GM13977 (cell line): ENCODE measurements at places on chromosomes 13 and 19.

DNA sequence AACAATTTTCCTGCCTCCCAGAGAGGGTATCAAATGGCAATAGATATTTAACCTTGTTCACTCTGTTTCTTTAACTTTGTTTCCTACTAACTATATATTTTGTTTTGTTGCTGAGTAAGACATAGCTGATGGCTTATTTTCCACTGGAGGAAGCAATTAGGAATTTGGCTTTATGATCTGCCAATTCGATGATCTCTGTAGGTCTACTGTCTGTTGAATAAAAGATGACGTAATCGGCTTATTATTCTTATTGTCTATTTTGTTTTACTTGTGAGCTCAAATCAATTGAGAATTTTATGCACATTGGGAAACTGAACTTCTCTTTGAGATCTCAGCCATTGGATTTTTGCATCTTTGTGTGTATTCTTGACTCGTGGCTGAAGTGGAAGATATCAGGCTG is 862.6 kb downstream of the EFNB2 start:
- DNase-seq: no peak

DNA sequence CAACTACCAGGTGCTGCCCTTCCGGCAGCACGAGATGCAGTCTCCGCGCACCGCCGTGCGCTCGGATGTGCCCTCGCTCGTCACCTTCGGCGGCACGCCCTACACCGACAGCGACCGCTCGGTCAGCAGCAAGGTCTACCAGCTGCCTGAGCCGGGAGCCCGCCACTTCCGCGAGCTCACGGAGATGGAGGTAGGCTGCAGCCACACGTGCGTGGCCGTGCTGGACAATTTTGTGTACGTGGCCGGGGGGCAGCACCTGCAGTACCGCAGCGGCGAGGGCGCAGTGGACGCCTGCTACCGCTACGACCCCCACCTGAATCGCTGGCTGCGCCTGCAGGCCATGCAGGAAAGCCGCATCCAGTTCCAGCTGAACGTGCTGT is 15.2 kb upstream of the CRTC1 start:
- no peak for DNase-seq

DNA sequence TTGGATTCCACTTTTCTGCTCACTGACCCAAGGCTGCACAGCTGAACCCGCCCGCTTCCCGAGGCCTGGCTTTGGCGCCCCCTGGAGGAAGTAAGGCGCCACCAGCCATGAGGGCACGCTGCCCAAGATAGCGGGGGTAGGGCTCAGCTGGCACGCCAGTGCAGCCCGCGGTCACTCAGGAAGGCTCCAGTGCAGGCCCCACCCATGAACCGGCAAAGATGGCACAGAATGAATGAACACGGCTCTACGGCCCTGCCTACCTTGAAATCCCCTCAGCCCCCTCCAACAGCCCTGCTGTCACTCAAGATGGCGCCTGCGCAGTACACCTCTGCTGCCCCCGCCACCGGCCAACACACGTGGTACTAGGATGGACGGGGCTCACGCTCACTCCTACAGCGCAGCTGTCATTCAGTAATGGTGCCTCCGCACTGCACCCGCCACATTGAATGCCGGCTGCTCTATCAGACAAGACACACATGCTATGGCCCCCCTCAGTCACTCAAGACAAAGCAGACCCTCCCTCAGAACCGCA is 3.0 kb downstream of the PEG3 start:
- no peak for DNase-seq

DNA sequence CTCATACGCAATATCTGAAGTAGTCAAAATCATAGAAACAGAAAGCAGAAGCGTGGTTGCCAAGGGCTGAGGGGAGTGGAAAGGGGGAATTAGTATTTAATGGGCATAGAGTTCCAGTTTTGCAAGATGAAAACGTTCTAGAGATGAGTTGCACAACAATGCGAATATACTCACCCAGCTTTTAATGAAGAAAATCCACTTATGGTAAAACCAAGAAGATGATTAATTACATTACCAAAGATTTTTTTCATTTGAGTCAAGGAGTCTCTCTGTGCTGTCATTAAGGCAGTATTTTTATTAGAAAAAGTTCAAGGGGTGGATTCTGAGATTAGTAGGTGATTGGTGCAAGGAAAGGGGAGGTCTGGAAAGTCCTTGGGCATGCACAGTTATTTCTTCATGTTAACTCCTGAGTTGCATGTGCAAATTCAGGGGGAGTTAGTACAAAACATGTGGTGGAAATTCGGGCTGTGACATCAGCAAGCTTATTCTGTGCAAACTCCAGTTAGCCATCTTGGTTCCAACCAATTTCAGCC is 6.9 kb upstream of the CBY2 start:
- no peak for DNase-seq

DNA sequence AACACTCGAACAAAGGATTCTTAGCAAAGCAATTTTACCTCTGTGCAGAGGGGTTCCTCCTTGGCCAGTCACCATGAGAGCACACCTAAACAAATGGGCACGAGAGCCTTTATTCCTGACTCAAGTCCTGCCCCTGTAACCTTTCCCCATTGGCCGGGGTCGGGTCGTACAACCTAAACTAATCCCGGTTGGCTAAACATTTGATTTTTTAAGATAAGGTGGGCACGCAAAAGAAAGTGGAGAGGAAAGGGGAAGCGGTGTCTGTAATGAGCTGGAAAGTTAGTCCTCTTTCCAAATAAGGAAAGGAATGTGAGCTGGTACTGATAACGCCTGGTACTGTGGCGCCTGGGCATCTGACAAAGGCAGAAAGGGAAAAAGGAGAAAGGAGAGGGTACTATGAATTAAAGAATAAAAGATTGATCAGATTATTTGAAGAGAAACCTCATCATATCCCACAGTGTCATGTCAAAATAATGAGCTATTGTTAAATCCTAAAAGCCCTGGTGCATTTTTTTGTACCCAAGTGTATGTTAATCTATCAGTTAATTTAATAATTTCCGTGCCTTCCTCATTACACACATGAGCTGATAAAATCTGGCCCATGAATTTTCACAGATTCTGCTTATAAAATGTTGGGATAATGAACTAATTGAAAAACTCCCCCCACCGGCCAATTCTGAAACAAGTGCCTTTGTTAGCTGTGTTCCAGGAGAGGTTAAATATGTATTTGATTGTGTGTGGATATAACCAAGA is 335.7 kb downstream of the RFC3 start:
- DNase-seq: no peak

DNA sequence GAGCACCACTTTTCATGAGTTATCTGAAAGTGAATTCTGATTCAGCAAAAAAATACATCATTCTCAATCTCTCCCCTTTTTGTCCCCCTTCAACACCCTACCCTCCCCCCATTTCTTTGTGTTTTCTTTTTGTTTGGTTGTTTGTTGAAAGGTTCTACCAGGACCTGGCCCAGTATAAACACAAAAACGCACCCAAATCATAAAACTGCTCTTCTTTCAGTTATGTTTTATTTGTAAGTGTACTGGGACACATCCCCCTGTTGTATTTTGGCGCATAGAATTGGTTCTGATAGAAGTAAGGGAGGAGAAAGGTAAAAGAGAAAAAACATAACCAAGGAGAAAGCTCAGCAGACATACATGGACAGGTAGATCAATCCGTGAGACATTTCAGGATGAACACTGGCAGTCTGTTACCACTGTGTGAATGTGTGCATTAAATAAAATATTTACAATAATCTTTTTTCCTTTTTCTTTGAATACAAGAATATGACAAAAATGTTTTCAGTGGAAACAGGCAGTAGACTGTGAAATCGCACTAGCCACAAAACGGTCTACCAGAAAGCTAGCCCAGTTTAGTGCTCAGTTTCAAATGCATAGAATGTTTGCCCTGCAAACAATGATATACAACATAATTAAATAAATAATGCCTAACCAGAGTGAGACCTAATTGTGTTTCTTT is 4.2 kb downstream of the POU4F1 start:
- DNase-seq: no peak

DNA sequence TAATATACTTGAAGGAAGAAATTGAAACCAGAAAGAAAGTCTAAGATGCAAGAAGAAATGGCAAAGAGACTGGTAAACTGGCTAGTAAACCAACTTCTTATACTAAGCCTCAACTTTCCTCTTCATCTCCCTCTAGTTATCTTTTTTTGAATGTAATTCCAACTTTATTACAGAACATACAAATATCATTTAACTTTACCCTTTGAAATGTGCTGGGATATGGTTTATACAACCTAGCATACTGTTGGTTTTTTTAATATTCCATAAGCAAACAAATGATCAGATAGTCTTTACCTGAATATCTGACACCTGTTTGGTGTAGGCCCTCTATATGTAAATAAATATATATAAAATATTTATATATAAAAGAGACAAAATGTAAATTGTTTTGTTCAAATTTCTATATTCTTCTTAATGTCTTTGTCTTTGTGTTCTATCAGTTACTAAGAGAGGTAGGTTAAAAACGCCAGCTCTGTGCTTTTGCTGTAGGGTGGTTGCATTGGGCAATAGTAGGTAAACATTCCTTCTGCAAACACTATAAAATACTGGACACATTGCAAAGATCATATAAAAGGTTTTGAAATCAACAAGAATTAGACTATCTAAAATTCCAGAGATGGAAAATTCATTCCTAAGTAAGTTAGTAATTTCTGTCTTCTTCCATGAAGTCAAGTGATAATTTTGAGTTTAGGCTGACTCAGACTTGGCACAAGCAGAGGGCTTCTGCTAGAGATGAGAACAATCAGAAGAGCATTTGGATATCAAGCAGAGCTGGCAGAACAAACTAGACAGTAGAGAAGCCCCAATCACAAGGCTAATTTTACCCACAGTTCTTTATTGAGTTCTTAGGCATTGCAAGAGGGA is 383.3 kb downstream of the RFC3 start:
- DNase-seq: no peak

DNA sequence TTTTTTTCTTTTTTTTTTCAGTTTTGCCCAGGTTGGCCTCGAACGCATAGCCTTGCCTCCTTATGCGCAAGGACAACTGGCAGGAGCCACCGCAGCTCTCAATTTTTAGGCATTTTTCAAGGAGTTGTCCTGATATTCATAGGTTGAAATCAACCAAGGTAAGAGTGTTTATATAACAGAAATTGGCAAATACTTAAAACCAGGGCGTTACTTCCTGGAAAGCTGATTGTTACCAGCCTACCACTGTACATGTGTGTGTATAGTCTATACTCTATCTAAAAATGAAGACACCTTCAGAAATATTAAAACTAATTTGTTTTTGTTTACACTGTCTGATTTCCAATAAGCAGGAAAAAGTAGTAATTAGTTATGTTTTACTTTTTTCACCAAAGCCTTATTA is 39.2 kb downstream of the GPC6 start:
- DNase-seq: no peak

DNA sequence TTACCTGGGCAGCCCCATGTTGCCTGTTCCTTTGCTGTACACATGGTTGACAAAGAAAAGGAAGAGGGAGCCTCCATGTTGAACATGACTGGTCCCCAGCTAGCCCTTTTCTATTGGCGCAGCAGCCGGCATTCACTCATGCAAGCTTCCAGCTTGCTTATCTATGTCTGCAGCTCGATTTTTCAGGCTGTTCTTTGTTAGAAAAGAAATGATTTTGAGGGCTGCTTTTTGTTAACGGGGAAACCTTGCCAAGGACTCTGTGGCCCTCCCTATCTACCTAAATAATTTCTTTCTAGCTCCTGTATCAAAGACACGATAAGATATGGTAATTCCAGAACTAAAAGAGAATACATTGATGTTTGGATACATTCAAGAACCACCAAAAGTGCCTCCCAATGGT is 20.4 kb upstream of the ADGRE2 start:
- no peak for DNase-seq

GRCh38 chr13:74093691-74094090 is 40.5 kb downstream of the KLF12 start:
- DNase-seq: no peak

GRCh38 chr13:91295712-91296410 is 51.6 kb upstream of the MIR17HG start:
- DNase-seq: no peak

DNA sequence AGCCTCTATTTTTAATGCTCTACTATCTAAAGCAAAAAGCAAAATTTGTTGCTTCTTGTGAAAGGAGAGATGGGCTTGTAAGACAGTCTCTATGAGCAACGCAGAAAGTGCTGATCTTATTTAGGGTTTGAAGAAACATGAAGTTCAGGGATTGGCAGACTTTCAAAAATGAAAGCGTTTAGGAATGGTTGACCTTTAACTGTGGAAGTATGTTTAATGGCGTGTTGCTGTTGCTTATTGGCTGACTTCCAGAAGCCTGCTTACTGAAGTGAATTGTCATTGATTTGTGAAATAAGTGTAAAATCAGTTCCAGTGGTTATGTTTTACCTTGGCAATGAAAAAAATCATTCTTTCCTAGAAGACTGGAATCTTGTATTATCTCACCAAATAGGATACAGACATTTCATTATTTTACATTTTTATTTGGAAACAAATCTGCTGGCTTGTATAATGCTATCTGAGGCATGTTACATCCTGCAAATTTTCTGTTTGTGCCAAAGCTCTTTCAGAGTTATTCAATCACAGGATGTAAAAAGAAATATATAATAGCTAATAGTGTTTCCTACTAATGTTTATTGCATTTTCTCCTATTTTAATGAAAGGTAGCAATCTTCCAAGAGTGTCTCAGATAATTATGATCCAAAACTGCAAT is 221.3 kb upstream of the SLITRK6 start:
- no peak for DNase-seq

DNA sequence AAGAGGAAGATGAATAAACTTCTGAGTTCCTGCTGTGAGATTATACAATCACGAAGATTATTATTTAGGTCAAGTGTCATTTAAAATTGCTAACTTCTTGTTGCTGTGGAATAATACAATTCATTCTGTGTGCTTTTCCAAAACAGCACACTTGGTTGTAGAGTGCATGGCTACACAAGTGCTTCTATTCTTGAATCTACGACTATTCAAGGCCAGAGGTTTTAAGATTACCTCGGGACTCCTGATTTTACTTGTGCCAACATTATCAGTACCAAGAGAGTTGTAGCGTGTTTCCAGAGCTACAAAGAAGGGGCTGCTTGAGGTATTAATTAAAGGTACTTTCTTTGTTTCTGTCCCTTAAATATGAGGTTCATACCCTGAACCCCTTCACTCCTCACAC is 234.0 kb upstream of the PCDH9 start:
- no peak for DNase-seq

GRCh38 chr19:34504809-34505291 is 23.3 kb downstream of the WTIP start:
- no peak for DNase-seq

DNA sequence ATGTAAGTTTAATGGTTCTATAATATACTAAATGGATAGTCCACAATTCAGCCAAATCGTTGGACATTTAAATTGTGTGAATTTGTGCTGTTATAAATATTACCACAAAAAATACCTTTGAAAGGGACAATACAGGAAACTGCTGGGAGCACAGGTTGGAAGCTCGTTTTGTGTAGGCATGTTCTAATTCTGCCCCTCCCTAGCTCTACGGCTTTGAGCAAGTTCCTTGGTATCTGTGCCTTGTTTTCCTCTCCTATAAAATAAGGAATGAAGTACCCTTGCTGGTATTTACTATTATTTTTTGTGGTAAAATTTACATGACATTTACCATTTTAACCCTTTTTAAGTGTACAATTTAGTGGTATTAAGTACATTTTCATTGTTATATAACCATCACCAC is 102.6 kb upstream of the SLC7A1 start:
- no peak for DNase-seq

DNA sequence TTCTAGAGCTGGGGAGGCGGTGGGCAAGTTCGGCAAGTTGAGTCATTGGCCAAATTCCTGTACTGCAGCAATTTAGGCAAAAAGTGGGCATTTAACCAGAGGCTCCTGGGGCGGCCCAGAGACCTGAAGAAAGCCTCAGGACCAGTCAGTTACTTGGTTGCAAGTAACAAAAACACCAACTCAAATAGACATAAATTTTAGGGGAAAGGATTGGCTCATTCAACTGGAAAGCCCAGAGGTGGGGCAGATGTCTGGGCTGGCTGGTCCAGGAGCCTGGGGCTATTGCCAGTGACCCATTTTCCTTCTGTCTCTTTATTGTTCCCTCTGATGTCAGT is 97.1 kb downstream of the SIPA1L3 start:
- no peak for DNase-seq
